Mesendoderm (in vitro differentiated cells): ENCODE measurements at places on chromosomes 2 and 18.
A peak's percentile ranks its signal among the peaks of the same experiment; 100 is the strongest.

DNA sequence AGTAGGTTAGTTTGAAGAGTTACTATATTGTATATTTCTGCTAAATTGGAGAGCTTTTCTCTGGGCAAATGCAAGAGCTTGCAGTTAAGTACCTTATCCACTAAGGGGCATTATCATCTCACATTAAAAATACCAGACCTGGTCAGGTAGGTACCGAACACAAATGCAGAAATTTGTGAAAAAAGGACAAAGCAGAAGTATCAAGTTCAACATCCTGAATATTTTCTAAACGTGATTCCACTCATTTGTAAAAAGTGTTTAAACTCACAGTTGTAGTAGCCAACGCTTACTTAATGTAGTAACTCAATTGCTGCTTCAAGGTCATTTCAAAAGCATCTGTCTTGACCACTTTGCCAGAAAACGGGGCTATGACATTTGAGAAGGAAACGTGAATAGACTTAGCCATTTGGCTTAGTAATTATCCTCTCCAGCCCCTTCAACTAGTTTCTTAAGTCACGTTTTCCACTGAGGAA is 52.1 kb downstream of the CYRIA start:
- H3K4me3 ChIP-seq: no peak overlapping the region
- H3K27me3 ChIP-seq: no peaks in the 10 kb centered on the region
- no peaks in the 10 kb centered on the region for H3K4me1 ChIP-seq
- no peaks in the 10 kb centered on the region for H3K36me3 ChIP-seq
- no peak overlapping the region for H3K27ac ChIP-seq

DNA sequence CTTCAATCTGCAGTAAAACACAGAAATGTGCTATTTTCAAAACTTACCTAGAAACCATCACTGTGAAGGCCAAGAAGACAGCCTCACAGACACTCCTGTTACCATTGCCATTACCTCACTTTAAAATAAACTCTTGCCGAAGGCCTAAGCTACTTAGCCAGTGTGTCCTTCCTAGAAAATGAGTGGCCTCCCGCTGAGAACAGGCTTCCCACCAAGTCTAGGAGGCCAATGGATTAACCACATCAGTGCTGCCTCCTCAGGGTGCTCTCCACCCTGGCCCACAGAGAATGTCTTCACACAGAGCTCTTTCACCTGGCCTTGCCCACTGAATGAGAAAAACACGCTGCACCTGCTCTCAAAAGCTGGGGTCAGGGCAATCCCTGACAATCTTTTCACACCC is 47.5 kb downstream of the L3MBTL4 start:
- H3K27ac ChIP-seq: no peak overlapping the region
- no peak for DNase-seq
- no peaks in the 10 kb centered on the region for H3K4me1 ChIP-seq
- H3K4me3 ChIP-seq: no peak overlapping the region
- H3K36me3 ChIP-seq: no peaks in the 10 kb centered on the region
- H3K27me3 ChIP-seq: no peaks in the 10 kb centered on the region

DNA sequence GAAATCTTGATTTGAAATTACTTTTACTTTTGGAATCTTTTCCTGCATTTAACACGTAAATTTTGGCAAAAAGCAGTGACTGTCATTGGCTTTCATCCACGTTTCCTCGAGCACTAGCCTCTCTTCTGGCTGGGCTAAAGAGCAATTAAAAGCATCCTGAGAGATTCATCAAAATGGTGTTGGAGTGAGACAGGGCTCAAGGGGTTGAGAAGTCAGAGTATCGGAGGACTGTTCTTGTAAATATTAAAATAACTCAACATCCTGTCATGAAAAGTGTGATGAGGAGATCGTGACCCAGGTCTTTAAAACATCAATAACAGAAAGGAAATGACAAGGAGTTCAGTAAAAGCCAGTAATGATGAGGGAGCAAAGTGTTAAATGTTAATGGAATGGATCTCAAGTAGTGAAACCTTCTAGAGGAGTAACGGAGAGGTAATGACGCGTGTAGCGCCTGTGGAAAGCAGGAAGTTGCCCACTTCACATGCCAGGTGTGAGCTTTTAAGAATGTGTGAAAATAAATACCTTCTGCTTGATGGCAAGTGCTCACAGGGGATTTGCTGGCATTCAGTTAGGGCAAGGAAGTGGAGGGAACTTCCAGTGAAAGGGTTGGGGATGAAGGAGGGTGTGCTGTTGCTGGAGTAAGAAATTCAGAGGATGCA is 754.4 kb downstream of the ADCYAP1 start:
- H3K36me3 ChIP-seq: no peaks in the 10 kb centered on the region
- H3K4me1 ChIP-seq: no peaks in the 10 kb centered on the region
- no peak overlapping the region for H3K27ac ChIP-seq
- H3K4me3 ChIP-seq: no peak overlapping the region
- peak; percentile 54 for DNase-seq

GRCh38 chr2:197498937-197499593 is 575 bp downstream of the HSPD1 start:
- peaks cover 5% of the 10 kb centered on the region for H3K36me3 ChIP-seq
- DNase-seq: peak; percentile 66
- peaks cover 2% of the 10 kb centered on the region for H3K4me1 ChIP-seq
- no peaks in the 10 kb centered on the region for H3K27me3 ChIP-seq
- H3K27ac ChIP-seq: peak overlapping the region; percentile 96

- DNase-seq: no peak
- H3K4me3 ChIP-seq: no peak overlapping the region
- no peaks in the 10 kb centered on the region for H3K27me3 ChIP-seq
- peaks cover 13% of the 10 kb centered on the region for H3K4me1 ChIP-seq
- H3K36me3 ChIP-seq: no peaks in the 10 kb centered on the region
These were observed 86.6 kb upstream of the EPC2 start for GRCh38 chr2:148557844-148558436.

GRCh38 chr2:101692041-101692440 is 5.5 kb upstream of the MAP4K4 start:
- no peak overlapping the region for H3K4me3 ChIP-seq
- no peak for DNase-seq
- H3K27ac ChIP-seq: no peak overlapping the region
- H3K4me1 ChIP-seq: peaks cover 2% of the 10 kb centered on the region
- no peaks in the 10 kb centered on the region for H3K36me3 ChIP-seq
